Forelimb muscle (tissue), 1 donor: ENCODE measurements at places on chromosomes 11 and 22.

DNA sequence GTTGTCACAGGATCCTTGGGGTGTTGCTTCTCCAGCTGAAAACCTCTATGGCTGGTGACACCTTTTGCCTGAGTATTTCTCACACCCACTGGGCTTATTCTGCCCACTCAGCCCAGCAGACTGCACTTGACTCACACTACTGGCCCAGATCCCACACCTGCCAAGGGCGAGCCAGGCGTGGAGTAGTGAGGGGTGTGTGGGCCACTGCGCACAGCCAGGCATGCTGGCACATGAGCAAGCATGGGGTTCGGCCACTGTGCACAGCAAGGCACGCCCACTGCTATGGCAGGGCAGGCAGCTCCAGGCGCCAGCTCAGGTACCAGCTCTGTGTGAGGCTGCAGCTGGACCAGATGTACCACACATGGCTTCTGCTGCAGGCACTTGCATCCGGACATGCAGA, 116.5 kb upstream of the MTNR1B start:
- DNase-seq, result no peak

- no peak for DNase-seq
These were observed 65.8 kb downstream of the DCDC1 start for GRCh38 chr11:31303644-31304180.

GRCh38 chr22:25447067-25447685, 117.3 kb upstream of the GRK3 start:
- peak; percentile 78 for DNase-seq

DNA sequence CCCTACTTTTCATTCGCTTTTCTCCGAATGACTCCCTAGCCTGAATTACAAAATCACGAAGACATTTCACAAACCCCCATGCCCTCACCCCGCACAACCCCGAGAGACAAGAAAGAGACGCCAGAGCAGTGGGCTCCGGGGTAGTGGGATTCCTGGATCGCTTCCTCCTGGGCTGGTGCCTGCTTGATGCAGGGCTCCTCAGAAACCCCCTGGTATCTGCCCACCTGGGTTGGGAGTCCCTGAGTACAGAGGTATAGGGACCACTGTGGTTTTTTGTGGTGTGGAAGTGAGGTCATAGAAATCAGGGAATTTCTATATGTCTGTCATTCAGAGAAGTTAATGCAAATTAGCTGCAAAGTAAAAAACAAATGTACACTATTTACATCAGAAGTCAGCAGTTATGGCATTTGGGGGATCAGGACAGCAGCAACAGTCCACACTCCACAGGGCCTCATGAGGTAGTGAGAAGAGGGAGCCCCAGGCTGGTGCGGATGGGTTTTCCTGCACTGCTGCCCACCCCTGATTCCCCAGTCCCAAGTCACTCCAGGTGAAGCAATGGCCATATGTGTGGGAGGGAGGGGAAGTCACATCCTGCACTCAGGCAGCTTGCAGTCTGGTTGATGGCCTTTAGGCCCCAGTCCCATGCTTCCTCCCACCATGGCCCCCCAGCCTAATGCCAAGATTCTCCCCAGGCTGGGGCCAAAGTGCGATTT, 39.6 kb downstream of the BUD13 start:
- DNase-seq, result no peak
